ENCODE measurements at places on chromosomes 5 and 9.

- no peak for DNase-seq
These were observed 69.8 kb upstream of the RASEF start for GRCh38 chr9:83132768-83133167.

GRCh38 chr5:3059488-3059887, 308.0 kb upstream of the IRX2 start:
- DNase-seq = no peak

- no peak for DNase-seq
These were observed 69.5 kb upstream of the GARNL3 start for GRCh38 chr9:127194881-127195713.

DNA sequence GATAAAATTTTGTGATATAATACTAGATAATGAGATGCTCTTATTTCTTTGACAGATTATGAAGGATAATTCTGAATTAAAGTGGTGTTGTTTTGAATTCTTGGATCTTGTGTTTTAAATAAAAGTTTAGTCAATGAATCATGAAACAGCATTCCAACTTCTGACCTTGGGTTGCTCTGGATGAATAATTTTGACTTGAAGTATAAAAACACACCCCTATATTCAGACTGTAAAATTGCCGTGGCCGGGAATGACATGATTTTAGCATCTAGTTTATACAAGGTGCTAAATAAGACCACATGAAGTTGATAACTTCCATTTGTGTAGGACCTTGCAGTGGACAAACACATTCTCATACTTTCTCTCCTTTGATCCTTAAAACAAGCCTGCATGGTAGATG, 67.2 kb upstream of the DAP start:
- DNase-seq = no peak

DNA sequence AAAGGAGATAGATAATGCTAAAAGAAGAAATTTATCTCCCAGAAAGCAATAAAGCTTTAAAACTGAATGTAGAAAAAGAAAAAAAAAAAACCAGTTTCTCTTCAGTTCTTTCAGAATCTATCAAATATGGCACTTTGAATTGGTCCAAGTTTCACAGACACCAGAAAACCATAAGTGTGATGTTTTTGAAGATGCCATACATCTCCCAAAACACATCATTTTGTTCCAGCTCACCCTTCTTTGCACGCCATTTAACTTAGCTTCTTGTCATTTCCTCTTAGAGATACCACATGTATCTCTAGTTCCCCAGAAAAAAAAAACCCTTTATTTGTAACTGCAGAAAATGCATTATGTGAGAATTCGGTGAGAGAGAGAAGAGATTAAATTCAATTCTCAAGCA, 46.1 kb upstream of the MAMDC2 start:
- no peak for DNase-seq

DNA sequence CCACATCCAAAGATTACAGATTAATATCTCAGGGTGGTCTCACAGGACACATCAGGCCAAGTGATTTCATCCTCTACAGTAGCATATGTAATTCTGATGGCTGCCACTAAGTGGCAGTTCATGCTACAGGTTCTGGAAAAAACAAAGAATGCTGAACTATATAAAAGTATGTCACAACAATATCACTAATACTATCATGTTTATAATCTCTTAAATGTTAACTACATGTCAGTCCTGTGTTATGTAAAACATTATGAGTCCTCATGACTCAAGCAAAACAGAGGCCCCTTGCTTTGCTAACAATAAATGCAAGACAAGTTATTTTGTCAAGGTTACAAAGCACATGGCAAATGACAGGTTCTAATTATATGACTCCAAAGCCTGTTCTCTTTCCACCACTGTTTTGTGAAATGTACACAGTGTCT, 233.2 kb downstream of the FBXL17 start:
- DNase-seq = no peak

- no peak for DNase-seq
These were observed 562.3 kb downstream of the KIF4B start for GRCh38 chr5:155575861-155576260.

- DNase-seq = no peak
These were observed at the start of gene TLX3 for GRCh38 chr5:171308453-171309275. Gene TLX3, plus strand, starts transcription at chr5:171309248. Its CDS starts 118 bp downstream, at chr5:171309366.

DNA sequence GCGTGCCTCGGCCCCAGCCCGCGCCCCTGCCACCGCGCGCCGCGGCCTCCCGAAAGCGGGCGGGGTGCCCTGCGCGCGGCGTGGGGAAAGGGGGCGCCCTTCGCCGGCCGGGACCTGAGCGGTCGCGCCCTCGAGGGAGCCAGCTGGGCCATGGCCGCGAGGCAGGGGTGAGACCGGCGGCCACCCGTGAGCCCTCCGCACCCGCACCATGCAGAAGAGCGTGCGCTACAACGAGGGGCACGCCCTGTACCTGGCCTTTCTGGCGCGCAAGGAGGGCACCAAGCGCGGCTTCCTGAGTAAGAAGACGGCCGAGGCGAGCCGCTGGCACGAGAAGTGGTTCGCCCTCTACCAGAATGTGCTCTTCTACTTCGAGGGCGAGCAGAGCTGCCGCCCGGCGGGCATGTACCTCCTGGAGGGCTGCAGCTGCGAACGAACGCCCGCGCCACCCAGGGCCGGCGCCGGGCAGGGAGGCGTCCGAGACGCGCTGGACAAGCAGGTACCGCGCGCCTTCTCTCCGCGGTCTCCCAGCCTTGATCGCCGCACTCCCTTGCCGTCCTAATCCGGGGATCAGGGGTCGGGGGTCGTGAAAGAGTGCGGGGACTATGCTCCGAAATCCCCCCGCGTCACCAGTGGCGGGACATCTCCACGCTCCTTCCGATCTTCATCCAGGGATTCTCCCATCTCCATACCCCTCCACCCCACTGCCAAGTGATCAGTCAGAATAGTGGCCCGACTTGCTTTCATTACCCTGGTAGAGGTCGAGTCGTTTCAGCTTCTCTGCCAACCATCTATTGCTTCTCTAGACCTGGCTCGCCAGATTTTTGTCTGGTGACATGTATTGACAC, 590 bp downstream of the RASGRF2 start:
- DNase-seq = peak; percentile 44

GRCh38 chr5:109769597-109770291, 80.0 kb downstream of the MAN2A1 start:
- no peak for DNase-seq

- no peak for DNase-seq
These were observed 725.3 kb upstream of the SEMA6A start for GRCh38 chr5:117299936-117300328.

DNA sequence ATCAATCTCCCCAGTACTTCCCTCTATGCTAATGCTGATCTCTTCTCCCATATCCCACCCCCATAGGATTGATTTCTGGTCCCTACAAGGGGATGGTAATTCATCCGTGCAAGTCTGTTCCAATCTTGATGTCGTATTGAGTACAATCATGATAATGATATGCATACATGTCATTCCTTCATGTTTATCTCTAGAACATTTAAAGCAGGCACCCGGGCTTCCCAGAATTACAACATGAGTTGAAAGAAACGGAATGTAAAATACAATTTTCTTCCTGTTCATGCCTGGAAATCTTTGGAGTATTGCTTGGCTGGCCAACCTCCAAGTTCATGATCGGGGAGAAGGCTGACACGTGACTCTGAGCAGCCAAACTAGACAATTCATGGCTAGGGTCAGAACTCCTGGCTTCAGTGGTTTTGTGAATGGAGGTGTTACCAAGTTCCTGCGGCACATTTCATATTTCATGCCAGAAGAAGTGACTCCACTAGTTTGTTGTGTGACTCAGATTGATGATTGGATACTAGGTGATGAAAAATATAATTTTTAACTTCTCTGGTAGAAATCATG, 66.6 kb downstream of the C9orf152 start:
- DNase-seq = no peak

DNA sequence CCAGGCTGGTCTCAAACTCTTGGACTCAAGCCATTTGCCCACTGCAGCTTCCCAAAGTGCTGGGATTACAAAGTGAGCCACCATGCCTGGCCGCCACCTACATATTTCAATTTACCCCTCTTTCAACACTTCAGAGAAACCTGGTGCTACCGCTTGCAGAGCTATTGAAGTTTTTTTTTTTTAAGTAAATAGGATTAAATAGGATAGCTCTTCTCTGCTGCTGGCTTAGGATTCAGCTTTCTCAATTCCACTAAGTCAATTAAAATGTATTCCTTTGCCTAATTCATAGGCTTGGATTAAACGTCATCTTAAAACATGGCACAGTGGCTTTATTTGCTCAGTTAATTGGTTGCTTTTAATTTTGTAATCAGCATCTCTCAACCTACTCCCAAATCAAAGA, 41.0 kb downstream of the KIAA1191 start:
- no peak for DNase-seq

DNA sequence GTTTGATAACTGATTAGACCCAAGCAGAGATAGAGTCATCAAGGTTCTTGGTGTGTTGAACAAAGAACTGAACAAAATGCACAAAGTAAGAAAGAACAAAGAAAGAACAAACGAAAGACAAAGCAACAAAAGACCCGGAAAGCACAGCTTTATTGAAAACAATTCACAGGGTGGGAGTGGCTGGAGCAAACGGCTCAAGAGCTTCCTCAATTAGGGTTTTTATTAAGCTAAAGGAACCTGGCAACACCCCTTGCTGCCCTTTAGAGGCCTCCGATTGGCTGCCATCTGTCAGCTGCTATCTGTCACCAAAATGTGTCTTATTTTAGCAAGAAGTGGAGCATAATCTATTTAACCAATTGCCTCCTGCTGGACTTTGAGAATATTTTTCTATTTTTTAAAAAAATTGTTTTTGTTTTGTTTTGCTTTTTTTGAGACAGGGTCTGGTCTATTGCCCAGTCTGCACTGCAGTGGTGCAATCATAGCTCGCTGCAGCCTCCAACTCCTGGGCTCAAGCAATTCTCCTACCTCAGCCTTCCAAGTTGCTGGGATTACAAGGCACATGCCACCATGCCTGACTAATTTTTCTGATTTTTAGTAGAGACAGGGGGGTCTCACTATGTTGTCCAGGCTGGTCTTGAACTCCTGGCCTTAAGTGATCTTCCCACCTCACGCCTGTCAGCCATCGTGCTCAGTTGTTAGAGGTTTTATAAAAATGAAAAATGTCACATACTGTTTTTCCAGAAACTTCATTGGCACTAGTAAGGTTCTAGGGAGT, 7.7 kb upstream of the ABO start:
- no peak for DNase-seq

DNA sequence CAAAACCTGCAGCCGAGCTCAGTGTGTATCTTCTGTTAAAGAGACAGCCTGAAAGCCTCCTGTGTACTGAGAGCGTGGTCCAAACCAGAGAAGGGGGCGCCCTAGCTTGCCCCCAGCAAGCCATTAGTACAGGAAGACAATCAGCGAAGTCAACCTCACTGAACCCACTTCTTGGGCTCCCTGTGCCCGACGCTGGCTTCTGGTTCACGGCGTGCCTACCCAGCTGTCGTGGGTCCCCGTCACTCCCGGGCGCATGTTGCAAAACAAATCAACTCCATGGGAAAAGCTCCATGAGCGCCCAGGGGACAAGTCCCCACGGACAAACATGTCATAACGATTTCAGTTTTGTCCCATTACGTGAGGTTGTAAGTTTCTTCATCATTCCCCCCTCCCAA, 326.9 kb downstream of the SH3GL2 start:
- DNase-seq = no peak

DNA sequence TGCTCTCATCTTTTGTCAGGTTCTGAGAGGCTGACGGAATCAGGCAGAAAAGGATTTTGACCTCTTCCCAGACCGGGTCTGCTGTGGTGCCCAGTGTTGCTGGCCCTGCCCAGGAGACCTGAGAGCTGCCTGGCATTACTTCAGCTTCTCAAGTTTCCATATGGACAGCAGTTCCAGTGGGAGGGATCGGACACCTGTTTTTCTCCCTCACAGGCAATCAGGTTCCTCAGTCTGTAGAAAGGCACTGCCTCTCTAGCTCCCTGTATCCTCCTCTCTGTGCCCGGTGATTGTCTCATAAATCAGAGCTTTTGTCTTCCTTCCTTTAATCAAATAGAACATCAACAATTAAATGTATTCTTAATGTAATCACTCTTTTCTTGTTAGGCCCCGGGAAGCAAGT, 198.7 kb downstream of the SEMA6A start:
- DNase-seq = no peak

GRCh38 chr5:95718203-95718602, 12.9 kb upstream of the RHOBTB3 start:
- peak; percentile 7 for DNase-seq

GRCh38 chr9:32500768-32501167, 25.2 kb downstream of the RIGI start:
- DNase-seq = no peak

GRCh38 chr9:135864447-135865049, 42.8 kb downstream of the CAMSAP1 start:
- peak; percentile 78 for DNase-seq

GRCh38 chr9:31255211-31255610, 1129.2 kb upstream of the ACO1 start:
- no peak for DNase-seq

- DNase-seq = no peak
These were observed 694.1 kb upstream of the C9orf72 start for GRCh38 chr9:28267351-28267750.

DNA sequence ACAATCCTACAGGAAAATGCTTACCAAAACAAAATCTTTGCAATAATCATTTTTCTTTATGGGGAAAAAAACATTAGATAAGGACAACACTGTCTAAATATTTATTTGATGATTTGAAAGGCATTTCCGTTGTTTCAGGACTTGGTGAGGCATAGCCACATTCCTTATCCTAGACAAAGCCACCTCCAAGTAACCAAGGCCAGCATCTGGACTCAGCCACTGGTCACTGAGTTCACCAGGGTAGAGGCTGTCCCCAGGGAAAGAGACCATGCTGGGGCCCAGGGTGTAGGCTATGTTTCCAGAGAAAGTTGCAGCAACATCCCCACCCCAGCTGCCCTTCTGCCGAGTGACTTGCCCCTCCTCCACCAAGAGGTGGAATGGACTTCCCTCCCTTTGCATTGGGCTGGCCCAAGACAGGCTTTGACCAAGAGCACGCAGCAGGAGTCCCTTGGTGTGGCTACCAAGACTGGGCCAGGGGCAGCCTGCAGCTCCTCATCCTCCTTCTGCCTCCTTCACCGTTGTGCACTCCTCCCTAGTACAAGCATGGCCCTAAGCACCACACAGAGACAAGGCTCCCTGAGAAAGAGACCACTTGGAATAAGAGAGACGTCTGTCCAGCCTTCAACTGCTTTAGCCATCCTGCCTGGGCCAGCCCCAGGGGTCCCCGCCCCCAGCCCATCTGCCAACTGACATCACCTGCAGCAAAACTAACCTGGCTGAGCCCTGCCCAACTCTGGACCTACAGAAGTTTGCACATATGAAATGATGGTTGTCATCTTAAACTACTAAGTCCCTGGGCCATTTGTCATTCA, 68.1 kb upstream of the SPIN1 start:
- no peak for DNase-seq

GRCh38 chr9:123164285-123164684, 104.1 kb downstream of the STRBP start:
- no peak for DNase-seq

- peak; percentile 36 for DNase-seq
These were observed 43.1 kb downstream of the BOD1 start for GRCh38 chr5:173573126-173573960.

GRCh38 chr5:107470295-107470582, 200.5 kb downstream of the EFNA5 start:
- no peak for DNase-seq

GRCh38 chr5:132496631-132497487, 6.3 kb upstream of the IRF1 start:
- DNase-seq = no peak
